Right atrium auricular region (tissue), 2 donors: ENCODE measurements at places on chromosomes 12 and 14. TPM values are rescaled to one million over a fixed set of nuclear protein-coding genes. Genes with fewer than 3 reads are reported as not detected.

Gene CHURC1
- 102 TPM for total RNA-seq

GRCh38 chr12:11658791-11659190 lies 9.3 kb downstream of the ETV6 start:
- DNase-seq: no peak

Gene SYCP3
- total RNA-seq: not detected

Gene PYGL
- 7.0 TPM for total RNA-seq

DNA sequence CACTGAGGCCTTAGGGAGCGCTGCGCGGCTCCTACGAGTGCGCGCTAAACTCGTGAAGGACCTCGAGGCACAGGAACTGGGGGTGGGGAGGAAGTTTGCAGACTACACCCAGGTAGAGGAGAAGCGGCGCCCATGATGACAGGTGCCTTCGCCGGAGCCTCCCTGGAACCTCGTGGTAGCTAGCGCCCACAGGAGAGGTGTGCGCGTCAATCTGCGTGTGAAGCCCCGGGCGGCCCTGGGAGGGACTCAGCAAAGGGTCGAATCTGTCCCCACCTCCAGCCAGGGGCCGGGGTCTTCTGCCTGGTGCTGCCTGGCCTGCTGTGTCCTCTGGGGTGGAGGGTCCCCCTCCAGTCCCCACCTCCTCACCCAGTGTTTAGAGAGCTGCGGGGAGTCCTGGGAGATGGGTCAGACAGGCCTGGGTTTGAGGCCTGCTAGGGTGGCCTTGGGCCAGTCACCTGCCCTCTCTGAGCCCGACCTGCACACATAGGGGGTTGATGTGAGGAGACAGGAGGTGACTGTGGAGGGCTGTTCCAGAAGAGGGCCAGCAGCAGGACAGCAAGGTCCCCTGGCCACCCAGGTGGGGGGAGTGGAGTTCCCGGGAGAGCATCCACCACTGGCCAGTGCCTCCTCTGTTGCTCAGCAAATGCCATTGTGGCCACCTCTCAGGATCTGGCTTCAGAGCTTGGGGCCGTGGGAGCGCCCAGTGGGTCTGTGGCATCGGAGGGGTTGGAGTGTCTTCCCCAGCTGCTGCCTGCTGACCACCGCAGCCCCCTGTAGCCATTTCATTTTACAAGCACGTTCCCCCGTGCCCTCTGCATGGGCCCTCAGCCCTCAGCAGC lies 20.2 kb upstream of the KIF26A start:
- no peak for DNase-seq

DNA sequence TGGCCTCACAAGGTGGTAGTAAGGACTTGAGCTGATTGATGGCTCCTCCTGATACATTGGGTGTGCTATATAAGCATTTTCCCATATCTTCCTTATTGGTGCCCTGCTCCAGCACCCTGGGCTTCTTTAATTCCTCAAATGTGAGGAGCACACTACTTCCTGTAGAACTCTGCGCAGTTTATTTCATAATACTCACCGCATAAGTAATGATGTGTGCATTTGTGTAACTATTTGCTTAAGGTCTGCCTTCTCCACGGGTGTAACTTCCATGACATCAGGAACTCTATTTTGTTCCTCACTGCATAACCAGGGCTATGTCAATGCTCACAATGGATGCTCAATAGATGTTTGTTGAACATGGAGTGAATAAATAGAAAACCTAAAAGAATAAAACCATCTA lies 392.2 kb downstream of the SEC23A start:
- DNase-seq: no peak

Gene FZD10
- 0.19 TPM for total RNA-seq

- no peak for DNase-seq
These were observed 7.0 kb upstream of the STAB2 start for GRCh38 chr12:103580026-103580425.

Gene KRT86
- not detected for total RNA-seq

Gene CIROP
- total RNA-seq: not detected

DNA sequence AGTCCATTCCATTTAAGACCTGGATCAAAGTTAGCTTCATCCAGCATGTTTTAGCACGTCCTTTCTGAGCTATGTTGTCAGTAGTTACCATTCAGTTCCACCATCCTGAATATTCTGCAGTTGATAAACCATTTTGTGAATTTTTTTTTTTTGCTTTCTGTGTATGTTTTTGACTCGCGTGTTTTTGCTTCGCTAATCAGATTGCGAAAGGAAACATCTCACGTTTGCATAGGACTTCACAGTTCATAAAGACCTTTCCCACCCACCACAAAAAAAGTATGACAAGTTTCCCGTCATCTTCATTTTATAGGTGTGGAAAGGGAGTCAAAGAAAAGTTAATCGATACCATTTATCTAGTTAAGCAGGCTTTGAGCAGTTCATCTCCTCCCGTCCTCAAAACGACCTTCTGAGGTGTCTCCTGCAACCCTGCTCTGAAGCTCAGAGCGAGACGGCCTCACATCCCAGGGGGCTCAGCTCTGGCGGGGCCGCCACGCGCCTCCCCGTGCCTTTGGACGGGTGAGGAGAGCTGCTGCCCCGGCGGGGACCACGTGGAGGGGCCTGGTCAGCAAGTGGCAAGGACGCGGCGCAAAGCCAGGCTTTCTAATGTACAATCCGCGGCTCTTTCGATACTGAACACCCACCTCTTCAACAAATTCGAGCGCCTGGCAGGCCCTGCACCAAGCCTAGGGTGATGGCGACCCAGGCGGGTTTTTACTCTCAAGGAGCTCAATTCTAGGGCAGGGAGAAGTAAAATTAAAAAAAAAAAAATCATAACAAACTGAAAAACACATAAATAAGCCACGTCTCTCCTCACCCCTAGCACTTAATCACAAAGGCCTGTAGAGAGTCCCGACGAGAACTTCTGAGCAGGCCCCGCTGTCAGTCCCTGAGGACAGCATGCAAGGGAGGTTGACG lies 988 bp upstream of the TMEM263 start:
- peak; percentile 59 for DNase-seq

- no peak for DNase-seq
These were observed 1.5 kb upstream of the VAMP1 start for GRCh38 chr12:6471989-6472360.

GRCh38 chr12:67069451-67070306 lies 199.5 kb upstream of the CAND1 start:
- DNase-seq: no peak

- peak; percentile 56 for DNase-seq
These were observed 47.7 kb downstream of the CYP46A1 start for GRCh38 chr14:99731547-99732435.

Gene PRKD1
- 7.5 TPM for total RNA-seq

- no peak for DNase-seq
These were observed 827 bp downstream of the ALDH2 start for GRCh38 chr12:111767362-111768158.

DNA sequence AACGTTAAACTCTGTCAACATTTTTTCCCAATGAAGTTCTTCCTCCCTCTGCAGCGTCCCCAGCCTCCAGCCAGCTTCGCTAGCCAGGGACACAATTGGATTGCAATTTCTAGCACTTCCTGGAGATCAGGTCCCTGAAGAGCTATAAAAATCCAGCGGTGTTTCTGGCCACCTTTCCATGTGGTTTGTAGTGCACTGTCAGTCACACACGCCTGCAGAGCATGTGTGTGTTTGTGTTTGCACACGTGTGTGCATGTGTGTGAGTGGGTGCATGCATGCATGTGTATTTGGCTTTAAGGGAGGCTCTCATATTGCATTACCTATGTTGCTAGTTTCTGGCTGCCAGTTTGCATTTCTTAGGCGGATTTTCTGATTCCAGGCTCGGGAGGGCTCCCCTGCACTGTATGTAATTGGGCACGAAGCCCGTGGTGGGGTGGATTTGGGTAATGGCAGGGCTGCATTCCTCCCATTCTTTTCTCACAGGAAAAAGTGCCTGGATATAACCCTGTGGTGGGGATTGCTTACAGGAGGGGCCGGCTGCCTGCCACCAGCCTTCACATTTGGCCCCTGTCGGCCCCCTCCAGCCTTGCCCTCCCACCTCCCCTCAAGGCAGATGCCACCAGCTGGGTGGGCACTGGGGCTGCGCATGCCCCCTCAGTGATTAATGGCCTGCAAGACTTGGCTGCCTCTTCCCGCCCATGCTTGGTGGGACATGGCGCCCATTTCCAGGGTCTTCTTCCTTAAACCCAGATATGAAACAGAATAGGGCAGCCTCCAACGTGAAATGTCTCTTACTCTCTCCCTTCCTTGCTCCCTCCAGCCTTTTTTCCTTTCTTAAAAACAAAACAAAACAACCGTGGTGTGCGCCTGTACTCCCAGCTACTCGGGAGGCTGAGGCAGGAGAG lies 74.0 kb downstream of the TSPAN9 start:
- DNase-seq: no peak

DNA sequence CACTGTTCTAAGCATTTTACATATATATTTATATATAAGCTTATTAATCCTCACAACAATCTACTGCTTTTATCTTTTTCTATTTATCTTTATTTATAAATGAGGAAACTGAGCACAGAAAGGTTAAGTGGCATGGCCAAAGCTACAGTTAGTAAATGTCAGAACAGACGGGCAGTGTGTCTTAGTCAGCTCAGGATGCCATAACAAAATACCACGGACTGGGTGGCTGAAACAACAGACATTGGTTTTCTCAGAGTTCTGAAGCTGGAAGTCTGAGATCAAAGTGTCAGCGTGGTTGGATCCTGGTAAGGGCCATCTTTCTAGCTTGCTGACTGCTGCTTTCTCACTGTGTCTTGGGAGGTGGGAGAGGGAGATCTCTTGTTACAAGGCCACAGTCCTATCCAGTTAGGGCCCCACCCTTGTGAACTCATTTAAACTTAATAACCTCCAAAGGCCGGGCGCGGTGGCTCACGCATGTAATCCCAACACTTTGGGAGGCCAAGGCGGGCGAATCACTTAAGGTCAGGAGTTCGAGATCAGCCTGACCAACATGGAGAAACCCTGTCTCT lies 19.8 kb downstream of the RPGRIP1 start:
- DNase-seq: no peak

- no peak for DNase-seq
These were observed 14.0 kb downstream of the CRY1 start for GRCh38 chr12:107079172-107080011.

- no peak for DNase-seq
These were observed 147.0 kb upstream of the FRMD6 start for GRCh38 chr14:51504669-51505068.

DNA sequence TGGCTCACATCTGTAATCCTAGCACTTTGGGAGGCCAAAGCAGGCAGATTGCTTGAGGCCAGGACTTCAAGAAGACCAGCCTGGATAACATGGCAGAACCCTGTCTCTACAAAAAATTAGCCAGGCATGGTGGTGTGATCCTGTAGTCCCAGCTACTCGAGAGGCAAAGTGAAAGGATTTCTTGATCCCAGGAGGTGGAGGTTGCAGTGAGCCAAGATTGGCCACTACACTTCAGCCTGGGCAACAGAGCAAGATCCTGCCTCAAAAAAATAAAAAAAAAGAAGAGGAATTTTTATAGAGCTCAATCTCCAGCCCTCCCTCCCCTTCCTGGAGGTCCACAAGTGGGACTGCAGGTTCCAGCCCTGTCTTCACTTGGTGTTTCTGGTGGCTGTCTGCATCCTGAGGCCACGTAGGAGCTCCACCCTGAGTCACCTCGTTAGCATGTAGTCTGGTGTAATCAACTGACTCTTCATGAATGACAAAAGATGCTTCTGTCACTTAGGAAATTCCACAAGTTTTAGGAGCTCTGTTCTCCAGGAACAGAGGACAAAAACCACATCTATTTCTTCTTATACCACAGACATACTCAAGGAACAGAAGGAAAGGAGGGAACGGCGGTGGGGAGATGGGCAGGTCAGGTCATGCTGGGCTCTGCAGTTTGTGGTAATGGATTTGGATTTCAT lies 16.2 kb downstream of the CCDC62 start:
- DNase-seq: no peak

Gene CLEC1B
- total RNA-seq: not detected

GRCh38 chr14:22508662-22509035 lies 80.4 kb downstream of the DAD1 start:
- no peak for DNase-seq

DNA sequence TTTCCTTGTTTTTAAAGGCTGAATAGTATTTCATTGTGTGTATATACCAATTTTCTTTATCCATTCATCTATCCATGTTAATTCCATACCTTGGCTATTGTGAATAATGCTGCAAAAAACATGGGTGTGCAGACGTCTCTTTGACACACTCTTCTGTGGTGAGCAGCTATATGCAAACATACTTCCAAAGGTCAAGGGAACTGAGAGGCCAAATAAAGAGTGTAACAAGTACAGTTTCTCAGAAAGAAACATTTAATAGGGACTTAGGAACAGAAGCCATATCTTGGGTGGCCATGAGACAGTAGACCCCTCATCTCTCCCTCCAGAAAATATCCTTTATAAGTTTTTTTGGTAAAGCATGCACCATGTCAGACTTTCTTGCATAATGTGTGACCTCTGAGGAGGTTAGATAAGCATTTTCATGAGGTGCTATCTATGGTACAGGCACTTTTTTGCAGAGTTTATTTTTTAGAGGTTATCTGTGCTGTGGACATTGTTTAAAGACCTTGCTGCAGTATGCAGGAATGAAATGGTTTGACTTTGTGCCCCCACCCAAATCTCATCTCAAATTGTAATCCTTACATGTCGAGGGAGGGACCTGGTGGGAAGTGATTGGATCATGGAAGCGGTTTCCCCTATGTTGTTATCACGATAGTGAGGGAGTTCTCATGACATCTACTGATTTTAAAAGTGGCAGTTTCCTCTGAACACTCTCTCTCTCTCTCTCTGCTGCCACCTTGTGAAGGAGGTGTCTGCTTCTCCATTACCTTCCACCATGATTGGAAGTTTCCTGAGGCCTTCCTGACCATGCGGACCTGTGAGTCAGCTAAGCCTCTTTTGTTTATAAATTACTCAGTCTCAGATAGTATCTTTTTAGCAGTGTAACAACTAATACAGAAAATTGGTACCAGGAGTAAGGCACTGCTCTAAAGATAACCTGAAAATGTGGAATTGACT lies 1202.3 kb downstream of the GALC start:
- no peak for DNase-seq

Gene MYO1H
- 0.63 TPM for total RNA-seq

DNA sequence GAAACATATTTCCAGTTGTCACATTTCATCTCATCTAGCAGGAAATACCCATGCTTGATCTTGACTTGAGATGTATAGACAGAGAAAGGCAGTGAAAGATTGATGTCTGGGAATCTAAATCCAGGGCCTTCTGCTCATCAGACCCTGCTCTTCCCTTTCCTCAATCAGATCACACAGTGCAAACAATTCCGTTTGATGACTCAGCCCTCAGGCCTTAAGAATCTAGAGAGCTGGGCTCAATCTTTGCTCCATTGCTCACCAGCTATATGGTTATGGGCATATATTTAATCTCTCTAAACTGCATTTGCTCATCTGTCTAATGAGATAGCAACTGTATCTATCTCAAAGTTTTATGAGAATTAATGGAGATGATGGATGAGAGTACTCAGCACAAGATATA lies 201.8 kb upstream of the CCDC196 start:
- DNase-seq: no peak
